Hippocampal formation (tissue), 2 donors: ENCODE measurements at places on chromosomes 3 and 15.
A peak's percentile ranks its signal among the peaks of the same experiment; 100 is the strongest.

DNA sequence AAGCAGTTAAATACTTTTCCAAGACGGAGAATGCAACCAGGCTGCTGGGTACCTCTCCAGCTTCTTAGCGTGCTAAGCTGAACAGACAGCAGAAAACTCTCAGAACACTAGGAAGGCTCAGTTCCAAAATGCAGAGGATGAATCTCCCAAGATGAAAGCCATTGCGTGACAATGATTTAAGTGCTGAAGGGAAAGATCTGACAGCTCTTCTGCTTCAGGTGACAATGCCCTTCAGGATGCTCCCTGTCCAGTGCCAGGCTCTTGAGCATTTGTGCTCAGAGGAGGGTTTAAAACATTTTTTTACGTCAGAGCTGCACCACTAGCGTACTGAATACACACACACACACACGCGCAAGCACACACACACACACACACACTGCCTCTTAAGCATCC is 26.3 kb downstream of the ARHGEF3 start:
- DNase-seq = no peak

DNA sequence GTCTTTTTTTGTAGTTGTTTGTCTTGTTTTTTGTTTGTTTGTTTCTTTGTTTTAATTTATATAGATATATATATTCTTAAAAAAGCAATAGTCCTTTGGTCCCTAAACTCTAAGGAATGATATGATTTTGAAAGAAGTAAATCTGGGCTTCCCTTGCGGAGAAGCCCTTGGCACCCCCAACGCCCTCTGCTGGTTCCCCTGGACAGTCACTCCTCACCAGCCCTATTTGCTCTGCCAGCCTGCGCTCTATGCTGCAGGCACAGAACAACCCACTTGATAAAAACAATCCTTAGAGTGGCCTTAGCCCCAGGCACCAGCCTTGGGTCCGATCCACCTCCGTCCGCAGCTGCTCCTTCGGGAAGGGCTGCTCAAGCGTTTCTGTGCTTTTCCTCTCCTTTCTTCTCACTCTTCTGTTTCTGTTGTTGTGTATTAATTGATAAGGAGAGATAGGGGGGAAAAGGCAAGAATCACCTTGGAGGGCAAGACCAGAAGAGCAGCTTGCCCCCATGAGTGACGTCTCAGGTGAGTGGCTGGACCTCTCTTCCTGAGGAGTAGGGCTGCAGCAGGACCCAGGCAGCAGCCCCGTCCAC is 13.7 kb upstream of the PARP6 start:
- DNase-seq = no peak

DNA sequence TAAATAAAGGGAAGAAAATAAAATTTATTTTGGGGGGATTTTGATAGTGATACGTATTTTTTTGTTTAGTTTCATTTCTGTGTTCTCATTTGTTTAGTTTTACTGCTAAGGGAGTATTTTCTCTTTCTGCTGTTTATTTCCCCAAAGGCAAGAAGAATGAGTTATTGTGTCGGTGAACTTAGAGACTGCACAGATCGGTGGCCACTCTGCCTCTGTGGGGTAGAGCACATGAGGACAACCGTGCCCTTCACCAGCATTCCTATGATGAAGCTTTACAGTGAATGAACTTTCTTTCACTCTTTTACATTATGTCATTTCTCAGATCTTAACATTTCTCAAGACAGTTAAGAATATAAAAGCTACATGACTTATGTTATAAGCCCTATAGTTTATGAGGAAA is 214.4 kb downstream of the OCA2 start:
- no peak for DNase-seq

DNA sequence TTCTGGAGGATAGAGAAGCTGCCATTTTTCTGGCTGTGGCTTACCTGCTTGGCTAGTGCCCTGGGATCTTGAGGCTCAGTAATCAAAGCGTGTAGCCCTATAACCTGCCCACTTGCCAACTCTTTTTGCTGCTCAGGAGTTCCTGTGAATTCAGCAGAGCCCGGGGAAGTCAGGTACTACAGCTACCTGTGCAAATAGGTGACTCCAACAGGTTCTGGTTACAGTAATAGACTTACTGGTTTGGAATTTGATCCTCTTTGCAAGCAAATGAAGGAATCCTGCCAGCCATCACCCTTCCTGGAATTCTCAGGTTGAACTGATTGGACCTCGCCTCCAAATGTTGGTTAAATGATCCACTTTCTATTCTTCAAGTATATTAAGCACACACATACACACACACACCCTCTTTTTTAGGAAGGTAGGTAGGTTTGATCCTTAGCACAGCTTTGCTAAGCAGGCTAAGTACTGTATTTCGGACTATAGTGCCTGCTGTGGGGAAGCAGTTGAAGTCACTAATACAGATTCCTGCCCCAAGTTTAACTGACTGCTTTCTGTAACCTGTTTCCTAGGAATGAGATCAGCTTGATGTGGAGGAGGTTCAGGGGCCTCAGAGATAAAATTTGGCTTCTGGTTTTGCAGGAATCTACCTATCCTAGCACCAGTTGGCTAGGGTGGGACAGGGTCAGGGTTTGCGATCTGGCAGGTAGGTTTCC is 2.3 kb downstream of the PPCDC start:
- no peak for DNase-seq

- no peak for DNase-seq
These were observed 32.9 kb upstream of the SLC22A13 start for GRCh38 chr3:38232701-38233100.

DNA sequence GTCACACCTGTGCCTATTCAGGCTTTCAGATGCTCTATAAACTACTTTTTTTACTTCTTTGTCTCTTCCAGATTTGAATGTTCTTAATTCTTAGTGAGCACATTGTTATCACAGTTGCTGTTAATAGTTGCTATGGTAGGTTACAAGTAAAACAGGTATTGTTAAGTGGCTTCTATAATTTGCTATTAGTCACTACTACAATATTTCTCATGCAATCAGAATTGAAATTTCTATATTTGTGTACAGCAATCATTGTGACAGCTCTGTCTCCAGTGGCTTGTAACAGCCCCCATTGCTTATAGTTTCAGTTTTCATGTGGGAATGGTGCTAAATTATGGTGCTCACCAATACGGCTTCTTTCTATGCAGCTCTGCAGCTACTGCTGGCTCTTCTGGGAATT is 318.4 kb upstream of the GOLIM4 start:
- no peak for DNase-seq

- DNase-seq = no peak
These were observed 58.7 kb downstream of the MORC1 start for GRCh38 chr3:109059264-109059663.

- DNase-seq = no peak
These were observed 39.4 kb upstream of the ATOSA start for GRCh38 chr15:52718551-52718950.

GRCh38 chr3:148084931-148085330 is 612.8 kb upstream of the AGTR1 start:
- DNase-seq = no peak

- DNase-seq = peak; percentile 11
These were observed 6.3 kb upstream of the CDC25A start for GRCh38 chr3:48194446-48195071.

GRCh38 chr15:85831415-85832113 is 36.8 kb upstream of the KLHL25 start:
- DNase-seq = peak; percentile 51

GRCh38 chr3:100033903-100034471 is 80.3 kb downstream of the FILIP1L start:
- no peak for DNase-seq

GRCh38 chr3:178054471-178054870 is 481.8 kb upstream of the KCNMB2 start:
- DNase-seq = no peak

- DNase-seq = no peak
These were observed 26.6 kb upstream of the PLXNA1 start for GRCh38 chr3:126956361-126956760.

- no peak for DNase-seq
These were observed 215.8 kb upstream of the CNTN6 start for GRCh38 chr3:877001-877400.

DNA sequence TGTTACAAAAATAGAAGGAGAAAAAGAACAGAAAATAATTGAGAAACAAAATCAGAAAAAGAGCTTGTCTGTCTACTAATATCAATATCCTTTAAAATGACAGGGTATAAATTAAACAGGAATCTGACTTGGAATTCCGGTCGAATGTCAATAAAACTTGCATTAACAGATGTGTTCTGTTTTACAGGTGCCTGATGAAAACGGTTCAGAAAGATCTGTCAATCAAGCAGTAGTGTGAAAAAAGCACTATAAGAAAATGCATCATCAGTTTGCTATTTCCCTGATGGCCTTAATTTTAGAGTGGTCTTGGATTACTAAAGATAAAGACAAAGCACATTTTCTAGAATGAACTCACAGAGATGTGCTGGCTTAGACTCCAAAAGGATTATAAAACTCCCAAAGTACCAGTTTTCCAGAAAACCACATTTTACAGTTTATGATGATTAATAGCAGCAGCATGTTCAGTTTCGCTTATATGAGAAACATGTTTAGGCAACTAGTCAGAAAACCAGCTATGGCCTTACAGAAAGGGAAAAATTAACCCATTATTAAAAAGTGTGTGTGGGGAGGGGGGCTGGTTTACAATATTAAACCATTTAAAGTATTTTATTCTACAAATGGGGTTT is 8.2 kb upstream of the C3orf38 start:
- no peak for DNase-seq

DNA sequence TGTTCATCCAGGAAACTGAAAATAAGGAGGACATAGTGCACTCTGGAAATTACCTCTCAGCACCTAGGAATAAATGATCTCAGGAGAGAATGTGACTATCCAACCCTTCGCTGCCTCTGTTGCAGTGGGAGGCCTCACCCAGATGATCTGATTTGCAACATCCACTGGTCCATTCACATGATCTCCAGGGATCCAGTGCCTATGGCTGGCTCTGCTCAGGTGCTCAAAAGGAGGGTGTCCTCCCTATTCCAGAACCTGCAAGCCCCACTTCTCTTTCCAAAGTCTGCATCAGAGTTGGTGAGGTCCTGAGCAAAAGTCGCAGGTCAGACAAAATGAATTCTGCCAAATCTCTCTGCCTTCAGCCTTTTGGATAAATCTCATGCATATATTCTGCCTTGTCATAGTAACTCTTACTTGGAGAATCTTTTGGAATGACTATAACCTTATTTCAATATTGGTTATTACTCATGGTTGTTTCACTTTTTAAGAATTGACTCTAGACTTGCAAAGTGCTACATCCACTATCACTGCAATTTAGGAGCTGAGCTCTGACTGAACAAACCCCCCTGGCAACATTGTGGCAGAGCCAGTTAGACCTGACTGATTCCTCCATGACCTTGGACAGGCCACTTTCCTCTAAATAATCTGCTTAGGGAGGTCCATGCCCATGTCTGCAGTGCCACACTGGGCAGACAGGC is 295.1 kb downstream of the EPHB1 start:
- no peak for DNase-seq

GRCh38 chr15:78565951-78566774 is 843 bp downstream of the CHRNA5 start:
- DNase-seq = no peak

GRCh38 chr3:155364492-155364891 is 71.0 kb upstream of the STRIT1 start:
- no peak for DNase-seq

GRCh38 chr3:157807280-157807679 is 298.9 kb downstream of the SHOX2 start:
- DNase-seq = no peak

DNA sequence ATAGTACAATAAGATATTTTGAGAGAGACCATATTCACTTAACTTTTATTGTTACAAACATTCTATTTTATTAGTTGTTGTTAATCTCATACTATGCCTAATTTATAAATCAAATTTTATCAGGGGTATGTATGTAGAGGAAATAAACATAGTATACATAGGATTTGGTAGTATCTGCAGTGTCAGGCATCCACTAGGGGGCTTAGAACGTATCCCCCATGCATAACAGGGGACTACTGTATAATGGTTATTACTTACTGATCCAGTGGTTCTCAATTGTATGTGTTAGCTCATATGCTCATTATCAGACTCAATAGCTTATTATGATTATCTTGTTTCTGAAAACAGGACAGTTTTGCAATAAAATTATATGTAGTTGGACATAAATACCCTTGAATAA is 27.6 kb downstream of the CMC1 start:
- no peak for DNase-seq

DNA sequence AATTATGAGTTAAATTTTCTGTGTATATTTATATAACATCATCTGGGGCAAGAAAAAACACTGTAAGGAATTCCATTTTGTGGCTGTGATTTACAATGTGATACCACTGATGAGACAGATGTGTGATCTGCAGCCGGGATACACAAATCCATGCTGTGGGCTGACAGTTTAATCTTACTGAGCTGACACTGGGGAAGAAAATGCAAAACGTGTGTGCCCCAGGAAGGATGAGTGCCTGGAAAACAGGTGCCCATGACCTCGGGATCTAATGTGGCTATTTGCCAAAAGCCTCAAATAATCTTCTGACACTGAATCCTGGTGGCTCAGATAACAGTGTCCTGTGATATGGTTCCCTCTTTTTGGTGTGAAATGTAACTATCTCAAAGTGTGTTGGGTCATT is 10.5 kb downstream of the MYRIP start:
- DNase-seq = no peak

GRCh38 chr3:182725372-182726251 is 67.7 kb upstream of the ATP11B start:
- no peak for DNase-seq

GRCh38 chr15:21267671-21268395 is 172.5 kb downstream of the POTEB3 start:
- DNase-seq = no peak

GRCh38 chr3:156675830-156676767 is 1.7 kb downstream of the TIPARP start:
- DNase-seq = no peak

DNA sequence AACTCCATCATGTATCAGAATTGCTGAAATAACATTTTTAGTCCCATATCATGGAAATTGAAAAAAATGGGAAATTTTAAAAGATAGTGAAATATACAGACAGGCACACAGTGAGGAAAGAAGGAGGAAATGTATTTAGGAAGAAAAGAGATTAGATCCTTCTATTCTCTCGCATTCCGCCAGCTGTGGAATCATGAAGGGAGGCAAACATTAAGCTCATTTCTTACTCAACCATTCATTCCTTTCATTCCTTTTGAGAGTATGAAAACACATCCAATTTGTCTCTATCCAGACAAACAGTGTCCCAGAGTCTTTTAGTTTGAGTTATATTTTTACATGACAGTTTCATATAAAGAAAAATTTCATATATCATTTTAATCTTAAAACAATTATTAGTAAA is 52.5 kb upstream of the KCNMB2 start:
- no peak for DNase-seq

- DNase-seq = no peak
These were observed 135.0 kb downstream of the GREM1 start for GRCh38 chr15:32852771-32853170.

- DNase-seq = no peak
These were observed 8.5 kb upstream of the MUSTN1 start for GRCh38 chr3:52843108-52843865.
